ENCODE measurements at places on chromosomes 13 and 19.

DNA sequence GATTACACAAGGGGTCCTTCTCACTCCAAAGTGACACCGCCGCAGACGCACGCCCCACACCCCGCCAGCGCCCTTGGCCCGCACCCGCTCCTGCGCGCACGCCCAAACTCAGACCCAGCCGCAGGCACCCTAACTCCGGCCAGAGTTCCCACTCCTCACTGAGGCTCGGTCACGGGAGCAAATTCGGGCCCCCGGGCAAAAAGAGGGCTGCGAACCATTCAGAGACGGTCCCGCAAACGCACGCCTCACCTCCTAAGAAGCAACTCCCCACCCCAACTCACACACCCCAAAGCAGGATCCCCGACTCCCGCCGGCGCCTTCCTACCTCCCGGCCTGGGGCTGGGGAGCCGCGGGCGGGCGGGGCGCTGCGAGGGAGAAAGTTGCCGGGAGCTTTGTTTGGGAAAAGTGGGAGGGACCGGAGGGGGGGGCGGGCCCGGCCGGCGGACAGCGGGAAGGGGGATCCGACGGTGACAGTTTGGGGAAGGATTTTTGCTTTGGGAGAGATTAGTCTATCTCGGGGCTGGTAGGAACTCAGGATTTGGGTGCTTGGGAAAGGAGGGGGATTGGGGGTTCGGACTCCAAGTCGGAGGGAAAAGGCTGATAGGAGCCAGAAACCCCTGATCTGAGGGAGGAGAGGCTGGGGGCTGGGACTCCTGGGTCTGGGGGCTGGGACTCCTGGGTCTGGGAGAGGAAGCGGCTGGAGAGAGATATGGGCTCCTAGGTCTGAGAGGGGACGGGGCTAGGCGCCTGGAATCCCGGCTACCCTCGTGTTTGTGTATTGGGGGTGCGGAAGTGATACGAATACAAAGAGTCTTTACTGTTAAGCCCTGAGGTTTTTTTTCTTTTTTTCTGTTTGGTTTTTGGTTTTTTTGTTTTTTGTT is at the start of gene TEAD2:
Gene TEAD2 (minus strand): TSS at position 369 of the 881 bp plus-strand sequence. CDS start 2,341 bp downstream, outside the sequence.
- peak; percentile 67 for DNase-seq

- DNase-seq, result no peak
Measured at GRCh38 chr13:113041293-113041690, 64.3 kb upstream of the F7 start.

DNA sequence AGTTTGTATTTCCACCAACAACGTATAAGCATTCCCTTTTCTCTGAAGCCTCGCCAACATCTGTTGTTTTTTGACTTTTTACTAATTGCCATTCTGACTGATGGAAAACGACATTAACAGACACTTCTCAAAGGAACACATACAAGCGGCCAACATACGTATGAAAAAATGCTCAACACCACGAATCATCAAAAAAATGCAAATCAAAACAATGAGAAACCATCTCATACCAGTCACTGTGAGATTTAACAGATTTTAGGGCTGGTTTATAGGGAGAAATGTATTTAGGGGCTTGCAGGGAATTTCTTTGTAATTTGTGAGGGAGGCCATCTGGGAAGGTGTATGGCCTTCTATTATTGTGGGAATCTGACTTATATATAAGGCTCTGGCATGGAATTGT is 2.8 kb upstream of the DZIP1 start:
- no peak for DNase-seq

DNA sequence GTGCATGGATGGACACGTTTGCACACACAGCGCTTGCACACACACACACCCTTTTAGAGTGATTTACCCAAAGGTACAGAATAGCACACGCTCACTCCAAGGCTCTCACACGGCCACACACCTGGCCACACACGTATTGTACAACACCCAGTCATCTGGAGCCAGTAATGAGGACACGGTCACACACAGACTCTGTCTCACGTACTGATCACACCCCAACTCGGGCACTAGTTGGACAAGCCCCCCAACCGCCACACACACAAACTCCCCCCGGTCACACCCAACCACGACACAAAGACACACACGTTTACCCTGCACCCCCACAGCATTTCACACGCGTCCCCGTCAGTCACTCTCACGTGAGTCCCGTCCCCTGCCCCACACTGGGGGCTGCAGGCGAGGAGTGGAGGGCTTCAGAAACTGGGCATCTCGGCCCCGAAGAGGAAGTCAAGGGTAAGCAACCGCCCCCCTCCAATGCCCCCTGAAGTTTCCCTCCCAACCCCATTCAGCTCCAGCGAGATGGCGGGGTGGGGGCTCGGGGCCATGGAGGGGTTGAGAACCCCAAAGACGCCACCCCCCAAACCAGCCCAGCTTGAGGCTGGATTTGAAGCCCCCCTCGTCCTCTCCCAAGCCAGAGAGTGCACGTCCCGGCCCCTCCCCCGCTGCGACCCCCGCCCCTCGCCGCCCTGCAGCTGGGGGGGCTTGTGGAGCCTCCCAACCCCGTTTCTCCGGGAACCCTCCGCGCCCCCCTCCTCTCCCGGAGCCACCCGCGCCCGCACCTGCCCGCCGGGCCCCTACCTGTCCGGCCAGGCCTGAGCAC is 599 bp downstream of the OLFM2 start:
- no peak for DNase-seq

- no peak for DNase-seq
Measured at GRCh38 chr13:99196466-99197116, 4.1 kb upstream of the UBAC2 start.

- DNase-seq, result peak; percentile 49
Measured at GRCh38 chr13:26867451-26868091, 107.0 kb upstream of the GPR12 start.

DNA sequence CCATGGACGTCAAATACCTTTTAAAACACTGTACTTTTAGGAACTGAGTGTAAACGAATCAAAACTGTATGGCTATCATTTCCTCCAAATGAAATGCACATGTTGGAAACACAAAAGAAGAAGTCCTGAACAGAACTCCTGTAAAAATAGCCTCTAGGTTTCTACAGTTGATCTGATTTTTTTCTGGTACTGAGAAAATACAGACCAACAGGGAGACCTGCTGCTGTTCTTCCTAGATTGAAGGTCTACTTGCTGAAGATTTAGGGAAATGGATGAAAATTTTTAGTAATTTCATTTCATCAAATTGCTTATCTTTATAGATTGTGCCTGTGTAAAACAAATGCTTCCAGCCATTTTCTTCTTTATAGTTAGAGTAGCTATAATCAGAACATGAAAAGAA is 520.4 kb downstream of the SLITRK6 start:
- no peak for DNase-seq

GRCh38 chr13:94199135-94199534 is 280.3 kb downstream of the DCT start:
- DNase-seq, result no peak

DNA sequence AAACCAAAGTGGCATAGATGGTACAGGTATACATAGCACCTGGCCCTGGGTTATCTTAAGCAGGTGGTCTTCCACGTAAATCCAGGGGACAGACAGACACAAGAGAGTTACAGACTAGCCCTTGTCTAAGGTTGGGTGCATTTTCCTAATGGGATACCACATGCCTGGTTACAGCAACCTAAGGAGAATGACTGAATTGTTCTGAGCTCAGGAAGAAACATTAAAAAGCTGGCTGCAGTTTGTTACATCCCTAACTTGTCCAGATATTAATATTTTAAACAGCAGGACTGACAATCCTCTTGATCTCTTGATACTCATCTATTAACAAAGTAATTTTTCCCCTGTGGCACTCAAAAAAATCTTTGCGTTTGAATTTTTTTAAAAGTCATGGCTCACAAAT is 102.2 kb upstream of the SERP2 start:
- no peak for DNase-seq

- no peak for DNase-seq
Measured at GRCh38 chr13:40590112-40590862, 76.2 kb downstream of the FOXO1 start.

DNA sequence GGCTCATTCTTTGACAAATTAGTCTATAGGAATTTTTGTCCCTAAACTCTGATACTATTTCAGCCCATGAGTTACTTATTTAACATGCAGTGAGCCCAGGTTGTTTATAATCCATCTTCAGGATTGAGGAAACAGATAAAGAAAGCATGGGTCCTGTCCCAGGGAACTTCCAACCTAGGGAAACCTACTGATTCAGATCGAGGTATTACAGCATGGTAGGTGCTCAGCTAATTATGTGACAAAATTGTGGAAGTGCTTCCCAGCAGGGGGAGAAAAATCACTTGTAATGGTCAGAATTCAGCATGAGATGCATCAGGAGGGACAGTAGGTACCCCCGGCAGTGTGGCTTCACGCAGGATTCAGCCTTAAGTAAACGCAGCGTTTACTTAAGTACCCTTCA is 171.3 kb downstream of the NUFIP1 start:
- DNase-seq, result no peak

GRCh38 chr19:15563931-15564330 is 51.1 kb upstream of the CYP4F8 start:
- no peak for DNase-seq

DNA sequence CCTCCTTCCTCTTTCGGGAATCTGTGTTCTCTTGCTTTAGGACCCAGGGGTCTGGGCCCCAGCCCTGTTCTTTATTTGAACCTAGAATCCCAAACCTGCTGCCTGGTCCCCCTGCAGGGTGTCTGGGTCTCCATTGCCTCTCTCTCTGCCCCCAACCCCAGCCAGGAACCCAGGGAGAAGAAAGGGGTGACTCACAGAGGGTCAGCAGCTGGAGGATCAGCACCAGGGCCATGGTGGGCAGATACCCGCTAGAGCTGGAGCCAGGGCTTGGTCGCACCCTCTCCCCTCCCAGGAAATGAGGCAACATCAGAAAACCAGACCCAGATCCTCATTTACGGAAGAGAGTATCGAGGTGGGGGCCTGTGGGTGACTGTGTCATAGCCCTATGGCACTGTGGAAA is at the start of gene OSCAR:
Gene OSCAR (minus strand): TSS at position 243 of the 400 bp plus-strand sequence. CDS start 11 bp downstream, at position 232.
- DNase-seq, result no peak

DNA sequence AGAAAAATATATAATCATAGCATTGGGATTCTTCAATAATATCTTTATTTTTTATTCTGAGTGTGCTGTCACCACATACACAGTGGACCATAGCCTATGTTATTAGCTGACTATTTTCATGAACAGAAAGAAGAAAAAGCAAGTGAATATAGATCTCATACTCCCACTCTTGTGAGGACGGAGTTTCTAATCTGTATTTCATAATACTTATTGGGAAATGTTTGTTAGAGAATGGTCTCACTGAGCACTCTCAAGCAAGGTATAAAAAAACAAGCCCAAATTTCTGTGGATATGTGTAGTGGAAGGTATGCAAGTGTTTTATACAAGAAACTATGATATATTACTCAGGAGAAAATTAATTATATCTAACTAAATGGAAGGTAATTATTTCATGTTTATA is 1218.1 kb downstream of the SLITRK1 start:
- DNase-seq, result no peak

DNA sequence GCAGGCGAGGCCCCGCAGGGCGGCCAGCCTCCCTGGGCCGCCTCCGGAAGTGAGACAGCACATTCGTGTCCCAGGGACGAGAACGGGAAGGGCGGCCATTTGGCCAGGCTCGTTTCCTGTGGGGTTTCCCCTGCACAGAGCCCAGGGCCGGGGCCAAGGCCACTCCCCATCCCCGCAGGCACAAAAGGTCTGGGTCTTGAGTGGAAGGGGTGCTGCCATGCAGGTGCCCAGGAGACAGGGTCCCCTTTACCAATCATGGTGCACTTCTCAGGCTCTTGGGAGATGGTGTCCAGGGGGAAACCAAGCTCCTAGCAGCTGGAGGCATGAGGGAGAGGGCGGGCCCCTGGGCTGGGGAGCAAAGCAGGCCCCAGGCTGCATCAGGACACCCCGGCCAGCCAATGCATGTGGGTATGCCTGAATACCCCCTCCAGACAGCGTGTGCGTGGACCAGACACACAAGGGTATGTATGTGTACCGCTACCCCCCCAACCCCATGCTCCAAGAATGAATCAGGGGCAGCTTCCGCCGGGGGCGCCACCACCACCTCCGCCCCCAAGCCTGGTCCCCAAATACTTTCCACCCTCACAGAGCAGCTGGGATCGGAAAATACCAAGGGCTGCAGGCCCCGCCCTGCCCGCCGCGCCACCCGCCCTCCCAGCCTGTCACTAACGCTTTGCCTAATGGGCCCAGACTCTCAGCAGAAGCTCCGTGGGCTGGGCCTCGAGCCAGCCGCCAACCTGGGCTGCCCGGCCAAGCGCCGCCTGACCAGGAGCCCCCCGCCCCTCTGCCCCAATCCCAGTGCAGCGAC is 37.6 kb upstream of the NANOS3 start:
- no peak for DNase-seq

Data from HEK293T (cell line).